Stimulated activated naive CD8-positive, alpha-beta T cell treated with anti-CD3 and anti-CD28 coated beads, Interleukin-15, Interleukin-2, amounts not matched to agents 100 U/mL and 50 U/mL, for 24 hours (primary cell): ENCODE measurements at places on chromosomes 11 and 22.

DNA sequence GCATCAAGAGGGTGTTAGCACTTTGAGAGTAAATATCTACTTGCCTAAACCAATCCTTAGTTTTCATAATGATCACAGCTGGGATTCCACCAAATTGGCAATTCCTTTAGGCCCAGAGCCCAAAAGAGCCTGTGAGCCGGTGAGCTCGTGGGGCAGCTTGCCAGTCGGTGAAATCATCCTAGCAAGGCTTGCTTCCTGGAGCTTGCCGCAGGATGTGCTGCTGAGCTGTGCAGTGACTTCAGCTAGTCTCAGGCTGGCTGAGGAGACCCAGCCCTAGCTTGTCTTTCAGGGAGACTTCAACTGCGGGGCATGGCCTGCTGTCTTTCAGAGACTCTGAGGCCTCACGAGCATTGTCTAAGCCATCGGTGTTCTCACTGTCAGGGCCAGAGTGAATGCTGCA is 73.6 kb upstream of the SUSD2 start:
- DNase-seq = no peak

- DNase-seq = no peak
These were observed 169.0 kb downstream of the BUD13 start for GRCh38 chr11:116603728-116604323.

GRCh38 chr22:47013861-47014635 is 251.6 kb downstream of the TBC1D22A start:
- no peak for DNase-seq

DNA sequence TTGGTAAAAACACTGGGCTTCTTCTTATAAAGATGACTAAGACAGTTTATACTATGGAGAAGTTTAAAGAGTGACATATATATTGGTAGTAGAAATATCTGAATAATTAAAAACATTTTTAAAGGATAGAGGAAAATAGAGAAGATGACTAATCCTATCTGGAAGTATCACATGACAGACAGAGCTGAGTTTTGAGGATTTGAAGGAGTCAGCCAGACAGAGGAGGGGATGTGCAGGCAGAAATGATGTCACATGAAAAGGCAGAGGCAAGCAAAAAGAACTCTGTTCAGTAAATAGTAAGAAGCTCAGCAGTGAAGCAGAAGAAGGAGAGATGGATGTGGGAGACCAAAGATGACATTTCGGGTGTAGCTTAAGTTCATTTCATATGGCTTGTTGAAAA is 1.6 kb downstream of the OR10A2 start:
- DNase-seq = no peak

DNA sequence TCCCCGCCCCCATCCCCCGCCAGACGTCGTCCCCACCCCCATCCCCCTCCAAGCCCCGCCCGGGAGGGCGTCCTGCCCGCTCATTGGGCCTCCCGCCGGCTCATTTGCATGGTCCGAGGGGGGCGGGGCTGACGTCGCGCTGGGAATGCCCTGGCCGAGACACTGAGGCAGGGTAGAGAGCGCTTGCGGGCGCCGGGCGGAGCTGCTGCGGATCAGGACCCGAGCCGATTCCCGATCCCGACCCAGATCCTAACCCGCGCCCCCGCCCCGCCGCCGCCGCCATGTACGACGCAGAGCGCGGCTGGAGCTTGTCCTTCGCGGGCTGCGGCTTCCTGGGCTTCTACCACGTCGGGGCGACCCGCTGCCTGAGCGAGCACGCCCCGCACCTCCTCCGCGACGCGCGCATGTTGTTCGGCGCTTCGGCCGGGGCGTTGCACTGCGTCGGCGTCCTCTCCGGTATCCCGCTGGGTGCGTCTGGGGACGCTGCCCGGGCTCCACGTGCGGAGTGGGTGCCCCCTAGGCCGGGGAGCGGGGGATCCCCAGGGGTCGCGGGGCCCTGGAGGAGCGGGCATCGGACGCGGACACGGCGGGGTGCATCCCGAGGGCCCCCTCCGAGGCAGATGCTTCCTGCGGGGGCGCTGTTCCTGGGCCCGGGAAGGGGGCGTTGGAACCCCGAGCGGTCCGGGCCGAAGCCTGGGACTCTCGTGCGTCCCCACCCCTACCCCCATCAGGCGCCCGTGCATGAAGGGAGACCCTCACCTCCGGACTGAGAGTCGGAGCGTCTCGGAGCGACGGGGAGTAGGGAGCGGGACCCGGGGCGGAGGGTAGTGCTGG is at the start of gene PNPLA3:
PNPLA3 (plus strand) TSS at position 175 of the 834 bp plus-strand sequence; CDS start at position 282, 107 bp downstream.
- DNase-seq = peak; percentile 87

DNA sequence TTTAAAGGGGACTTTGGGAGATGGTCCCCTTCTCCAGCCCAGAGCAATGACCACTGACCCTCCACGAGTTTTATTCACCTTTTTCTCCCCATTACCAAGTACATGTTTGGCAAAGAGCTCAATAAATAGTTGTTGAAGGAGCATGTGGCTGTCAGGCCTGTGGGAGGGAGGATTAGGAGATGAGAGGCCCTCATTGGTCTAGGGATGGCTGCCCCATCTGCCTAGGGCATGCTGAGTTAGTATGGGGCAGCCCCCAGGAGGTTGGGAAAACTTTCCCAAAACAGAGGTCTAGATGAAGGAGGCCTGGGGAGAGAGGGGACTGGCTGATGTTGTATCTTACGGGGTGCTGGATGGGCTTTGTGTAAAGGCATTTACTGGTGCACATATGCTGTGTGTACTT is 10.6 kb downstream of the MAFF start:
- DNase-seq = no peak

GRCh38 chr11:8271106-8271886 is 7.6 kb upstream of the LMO1 start:
- DNase-seq = no peak
